Brain (organoid and tissue), 16 donors: ENCODE measurements at places on chromosomes 2 and 18. TPM values are rescaled to one million over a fixed set of nuclear protein-coding genes. Genes with fewer than 3 reads are reported as not detected.

- no peak for DNase-seq
Measured at GRCh38 chr2:63189026-63189425, 138.4 kb downstream of the OTX1 start.

DNA sequence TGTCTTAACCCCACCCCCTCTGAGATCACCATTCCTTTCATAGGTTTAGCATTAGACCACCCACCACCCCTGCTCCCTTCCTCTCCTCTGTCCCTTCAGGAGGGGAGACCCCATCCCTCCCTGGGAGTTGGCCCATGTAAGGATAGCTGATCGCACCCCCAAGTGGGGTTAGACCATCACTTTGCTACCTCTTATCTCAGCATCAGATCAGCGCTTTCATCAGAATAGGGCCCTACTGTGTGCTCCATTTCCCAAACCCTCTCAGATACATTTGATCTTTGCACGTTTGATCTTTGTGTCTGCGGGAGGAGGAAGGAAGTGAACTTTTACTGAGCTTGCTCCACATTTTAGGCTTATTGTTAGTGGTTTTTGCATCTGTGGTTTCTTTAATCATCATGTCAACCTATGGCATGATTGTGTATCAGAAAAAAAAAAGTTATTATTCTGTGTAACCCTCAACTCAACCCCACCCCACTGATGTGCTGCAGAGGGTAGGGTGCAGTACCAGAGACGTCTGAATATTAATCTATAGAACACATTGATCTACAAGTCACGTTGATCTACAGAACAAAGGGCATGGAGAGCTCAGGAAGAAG lies 81.2 kb downstream of the PDCL3 start:
- no peak for DNase-seq

GRCh38 chr2:11212645-11213044 lies 57.4 kb downstream of the SLC66A3 start:
- DNase-seq = no peak

Gene ANO7
- 1.3 TPM for polyA plus RNA-seq
